ENCODE measurements at places on chromosomes 1 and 21. TPM values are rescaled to one million over a fixed set of nuclear protein-coding genes. Genes with fewer than 3 reads are reported as not detected.

The JTB gene
- 80.7 TPM for total RNA-seq

GRCh38 chr1:84145068-84145467 lies 997 bp downstream of the PRKACB start:
- no peak for DNase-seq

The FLVCR1 gene
- 2.0 TPM for total RNA-seq

GRCh38 chr1:30197639-30198450 lies 525.5 kb downstream of the MATN1 start:
- DNase-seq, result no peak

GRCh38 chr1:41576206-41576605 lies 91.7 kb upstream of the EDN2 start:
- DNase-seq, result no peak

DNA sequence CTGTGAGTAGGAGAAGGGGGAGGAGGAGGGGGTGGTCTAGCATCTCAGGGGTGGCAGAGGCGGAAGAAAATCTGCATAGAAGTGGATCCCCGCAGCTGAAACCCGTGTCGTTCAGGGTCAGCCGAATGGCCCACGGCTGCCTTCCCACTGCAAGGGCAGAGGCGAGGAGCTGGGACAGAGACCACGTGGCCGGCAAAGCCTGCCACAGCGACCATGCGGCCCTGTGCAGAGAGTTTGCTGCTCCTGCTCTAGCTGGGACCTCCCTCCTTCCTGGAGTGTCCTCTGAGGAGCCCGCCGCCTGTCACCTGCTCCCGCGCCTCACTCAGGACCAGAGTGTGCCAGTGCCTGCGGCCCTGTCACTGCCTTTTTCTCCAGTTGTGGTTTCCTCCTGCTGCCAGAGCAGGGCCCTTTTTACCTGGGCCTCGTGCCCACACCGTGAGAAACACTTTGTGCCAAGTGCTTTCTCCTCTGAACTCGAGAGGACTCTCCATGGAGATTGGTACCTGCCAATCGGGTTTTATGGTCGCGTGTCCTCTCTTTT lies 5.4 kb upstream of the TRPM2 start:
- DNase-seq, result no peak

DNA sequence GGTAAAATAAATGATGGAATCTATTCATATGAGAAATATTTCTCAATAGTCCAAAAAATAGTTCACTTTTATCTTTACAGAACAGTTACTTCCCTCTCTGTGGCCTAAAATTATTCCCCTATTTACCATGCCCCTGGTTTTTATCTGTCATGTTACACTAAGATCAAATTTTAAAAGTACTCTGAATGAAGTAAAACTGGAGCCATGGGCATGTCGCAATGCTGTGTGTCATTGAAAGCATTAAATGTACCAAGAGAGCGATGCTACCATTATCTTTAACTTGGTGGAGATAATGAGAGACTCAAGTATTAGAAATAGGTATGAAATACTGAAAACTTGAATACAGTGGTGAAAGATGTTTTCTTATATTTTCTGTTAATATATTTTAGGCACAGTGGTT lies 146.2 kb downstream of the KCNT2 start:
- no peak for DNase-seq

DNA sequence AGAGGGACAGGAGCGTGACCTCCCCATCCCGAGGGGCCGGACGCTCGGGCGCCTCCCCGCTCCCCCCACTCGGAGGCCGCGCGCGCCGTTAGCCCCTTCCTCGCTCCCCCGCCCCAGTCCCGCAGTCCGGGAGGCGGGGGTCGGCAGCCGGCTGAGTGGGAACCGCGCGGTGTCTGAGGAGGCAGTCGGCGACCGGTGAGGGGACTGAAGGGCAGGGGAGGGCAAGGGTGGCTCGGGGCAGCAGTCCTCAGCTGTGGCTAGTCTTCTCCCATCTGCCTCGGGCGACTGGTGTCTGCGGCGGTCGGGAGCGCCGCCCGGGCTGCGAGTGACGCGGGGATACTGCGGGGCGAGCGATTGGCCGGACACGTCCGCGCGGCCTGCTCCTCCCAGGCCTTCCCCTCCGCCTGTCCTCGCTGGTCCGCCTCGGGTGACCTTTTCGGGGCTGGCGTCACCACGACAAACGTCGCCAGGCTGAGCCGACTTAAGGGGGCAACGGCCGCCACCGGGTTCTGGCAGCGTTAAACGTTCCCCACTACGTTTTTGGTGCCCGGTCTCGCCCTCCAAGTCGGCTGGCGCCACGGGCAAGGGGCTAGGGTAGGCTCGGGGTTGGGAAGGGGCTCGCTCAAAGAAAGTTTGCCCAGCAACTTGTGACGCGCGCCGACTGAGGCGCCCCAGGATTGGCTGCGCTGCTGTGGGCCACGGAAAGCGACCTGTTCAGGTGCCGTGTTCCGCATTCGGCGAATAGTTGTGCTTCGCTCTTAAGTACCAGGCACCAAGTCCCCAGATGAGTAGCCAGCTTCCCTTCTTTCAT lies 538 bp downstream of the ZNF672 start:
- DNase-seq, result peak; percentile 96

The AQP10 gene
- 0.27 TPM for total RNA-seq

DNA sequence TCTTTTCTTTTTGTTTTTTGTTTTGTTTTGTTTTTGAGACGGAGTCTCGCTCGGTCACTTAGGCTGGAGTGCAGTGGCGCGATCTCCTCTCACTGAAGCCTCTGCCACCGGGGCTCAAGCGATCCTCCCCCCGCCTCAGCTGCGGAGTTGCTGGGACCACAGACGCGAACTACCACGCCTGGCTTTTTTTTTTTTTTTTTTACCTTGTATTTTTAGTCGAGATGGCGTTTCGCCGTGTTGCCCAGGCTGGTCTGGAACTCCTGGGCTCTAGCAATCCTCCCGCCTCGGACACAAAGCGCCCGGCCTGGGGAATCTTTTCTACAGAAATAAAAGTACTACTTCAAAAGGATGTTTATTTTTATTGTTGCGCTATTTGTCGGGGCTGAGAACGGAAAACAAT lies 1.1 kb upstream of the SETDB1 start:
- DNase-seq, result no peak

The ANGPTL1 gene
- total RNA-seq, result 6.6 TPM

- no peak for DNase-seq
Observed at GRCh38 chr1:175826705-175827104, 83.3 kb upstream of the TNR start.

The NTMT2 gene
- total RNA-seq, result 5.9 TPM

DNA sequence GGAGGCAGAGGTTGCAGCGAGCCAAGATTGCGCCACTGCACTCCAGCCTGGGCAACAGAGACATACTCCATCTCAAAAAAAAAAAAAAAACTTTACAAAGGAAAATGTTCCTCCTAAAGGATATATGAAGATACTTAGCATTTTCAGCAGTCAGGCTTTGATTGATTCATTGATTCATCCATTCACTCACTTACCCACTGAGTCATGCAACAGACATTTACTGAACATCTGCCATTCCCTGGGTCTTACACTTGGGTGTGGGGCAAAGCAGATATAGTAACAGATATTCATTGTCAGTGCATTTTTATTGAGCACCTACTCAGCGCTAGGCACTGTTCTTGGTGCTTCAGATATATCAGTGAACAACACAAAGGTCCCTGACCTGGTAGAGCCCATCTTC lies 5.6 kb upstream of the LACTBL1 start:
- no peak for DNase-seq

The UTS2 gene
- total RNA-seq, result not detected

DNA sequence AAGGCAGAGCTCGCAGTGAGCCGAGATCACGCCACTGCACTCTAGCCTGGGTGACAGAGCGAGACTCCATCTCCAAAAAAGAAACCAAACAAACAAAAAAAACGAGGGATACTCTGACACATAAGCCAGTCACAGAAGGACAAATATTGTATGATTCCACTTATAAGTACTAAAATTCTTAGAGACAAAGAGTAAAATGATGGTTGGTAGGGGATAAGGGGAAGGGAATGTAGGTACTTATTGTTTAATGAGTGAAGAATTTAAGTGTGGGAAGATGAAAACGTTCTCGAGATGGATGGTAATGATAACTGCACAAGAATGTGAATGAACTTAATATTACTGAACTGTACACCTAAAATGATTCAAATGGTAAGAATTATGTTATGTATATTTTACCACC lies 66.7 kb upstream of the GUCA2A start:
- no peak for DNase-seq

DNA sequence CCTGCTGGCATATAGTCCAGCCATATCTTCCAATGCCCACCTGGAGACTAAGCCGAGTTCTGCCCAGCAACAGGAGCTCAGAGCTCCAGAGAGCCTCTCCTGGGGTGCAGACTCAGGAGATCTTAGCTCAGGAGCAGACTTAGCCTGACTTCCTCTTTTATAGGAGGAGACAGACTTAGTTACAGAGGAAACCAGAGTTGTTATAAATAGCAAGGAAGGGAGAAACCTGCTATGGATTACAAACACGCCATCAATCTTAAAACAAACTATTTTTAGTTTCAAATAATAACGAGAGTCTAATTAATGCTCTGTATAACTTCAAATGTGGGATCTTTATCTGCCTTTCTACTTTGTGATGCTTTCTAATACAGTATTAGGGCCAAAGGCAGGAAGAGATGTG lies 3.3 kb upstream of the KIF21B start:
- DNase-seq, result no peak

- DNase-seq, result peak; percentile 78
Observed at GRCh38 chr1:226626577-226626956, 78.0 kb downstream of the STUM start.

The LDLRAD2 gene
- 0.20 TPM for total RNA-seq

DNA sequence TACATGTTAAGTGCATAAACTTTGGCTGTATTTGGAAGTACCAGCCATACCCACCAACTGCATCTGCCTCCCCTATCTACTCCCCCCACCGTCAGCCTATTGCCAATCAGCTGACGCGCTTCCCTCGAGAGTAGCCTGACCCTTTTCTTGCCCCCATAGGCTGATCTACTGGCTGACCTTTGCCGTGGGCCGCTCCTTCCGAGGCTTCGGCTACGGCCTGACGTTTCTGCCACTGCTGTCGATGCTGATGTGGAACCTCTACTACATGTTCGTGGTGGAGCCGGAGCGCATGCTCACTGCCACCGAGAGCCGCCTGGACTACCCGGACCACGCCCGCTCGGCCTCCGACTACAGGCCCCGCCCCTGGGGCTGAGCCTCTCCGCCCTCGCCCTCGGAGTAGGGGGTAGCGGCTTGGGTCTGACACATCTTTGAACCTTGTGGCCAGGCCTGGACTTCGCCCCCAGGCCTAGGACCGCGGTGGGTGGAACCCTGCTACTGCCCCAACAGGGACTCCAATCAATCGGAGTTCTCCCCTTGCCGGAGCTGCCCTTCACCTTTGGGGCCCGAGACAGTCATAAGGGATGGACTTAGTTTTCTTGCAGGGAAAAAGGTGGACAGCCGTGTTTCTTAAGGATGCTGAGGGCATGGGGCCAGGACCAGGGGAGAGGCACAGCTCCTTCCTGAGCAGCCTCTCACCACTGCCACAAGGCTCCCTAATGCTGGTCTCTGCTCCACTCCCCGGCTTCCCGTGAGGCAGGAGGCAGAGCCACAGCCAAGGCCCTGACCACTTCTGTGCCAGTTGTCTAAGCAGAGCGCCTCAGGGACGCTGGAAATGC lies 4.0 kb downstream of the GLMP start:
- DNase-seq, result peak; percentile 94

GRCh38 chr1:89737985-89738510 lies 82.8 kb upstream of the LRRC8D start:
- DNase-seq, result no peak

GRCh38 chr1:205792481-205792881 lies 17.2 kb upstream of the RAB29 start:
- DNase-seq, result no peak

The SOAT1 gene
- total RNA-seq, result 9.7 TPM

The GPX7 gene
- 4.2 TPM for total RNA-seq

The MYOG gene
- not detected for total RNA-seq

GRCh38 chr1:212070720-212071302 lies 35.3 kb downstream of the DTL start:
- no peak for DNase-seq

GRCh38 chr21:44432841-44433790 lies 22.2 kb upstream of the LRRC3 start:
- DNase-seq, result no peak

The SAMSN1 gene
- 1.7 TPM for total RNA-seq

GRCh38 chr21:45248893-45249381 lies 38.8 kb downstream of the POFUT2 start:
- DNase-seq, result no peak

- DNase-seq, result no peak
Observed at GRCh38 chr1:218429301-218429700, 84.2 kb downstream of the TGFB2 start.

- no peak for DNase-seq
Observed at GRCh38 chr1:210647406-210648333, 319.0 kb downstream of the HHAT start.

The HSPG2 gene
- 269 TPM for total RNA-seq

The CYP4B1 gene
- total RNA-seq, result 16.1 TPM

GRCh38 chr1:37274486-37274885 lies 199.9 kb upstream of the ZC3H12A start:
- DNase-seq, result no peak

DNA sequence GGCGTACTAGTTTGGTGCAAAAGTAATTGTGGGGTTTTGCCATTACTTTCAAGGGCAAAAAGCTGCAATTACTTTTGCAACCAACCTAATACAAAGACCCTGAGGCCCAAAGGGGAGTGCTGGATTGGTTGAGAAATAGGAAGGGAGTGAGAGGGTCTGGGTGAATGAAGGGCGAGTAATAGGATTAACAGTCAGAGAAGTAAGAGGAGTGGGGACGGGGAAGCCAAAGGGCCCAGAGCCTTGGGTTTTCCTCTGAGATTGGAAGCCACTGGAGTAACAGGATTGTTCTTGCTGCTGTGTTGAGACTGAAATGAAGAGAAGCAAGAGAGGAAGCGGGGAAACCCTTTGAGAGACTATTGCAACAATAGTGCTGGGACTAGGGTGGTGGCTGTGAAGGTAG lies 19.0 kb upstream of the PRELP start:
- DNase-seq, result no peak

DNA sequence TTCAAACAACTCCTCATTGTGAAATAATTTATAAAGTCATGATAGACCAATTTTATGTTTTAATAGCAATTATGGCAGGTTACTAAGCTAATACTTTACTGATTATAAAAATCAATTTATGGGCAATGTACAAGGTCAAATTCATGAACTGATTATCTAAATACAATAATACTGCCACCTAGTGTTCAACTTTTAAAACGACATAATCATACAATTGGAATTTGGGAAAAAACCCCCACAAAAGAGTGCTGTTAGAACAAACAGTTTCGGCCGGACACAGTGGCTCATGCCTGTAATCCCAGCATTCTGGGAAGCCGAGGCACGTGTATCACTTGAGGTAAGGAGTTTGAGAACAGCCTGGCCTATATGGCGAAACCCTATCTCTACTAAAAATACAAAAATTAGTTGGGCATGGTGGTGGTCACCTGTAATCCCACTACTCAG lies 14.0 kb downstream of the GTF2B start:
- no peak for DNase-seq

The HHIPL2 gene
- total RNA-seq, result not detected

- peak; percentile 99 for DNase-seq
Observed at GRCh38 chr1:26233903-26234643, at the start of gene CEP85. Gene CEP85, plus strand, starts transcription at chr1:26234200. Its CDS starts 5,584 bp downstream, at chr1:26239784.

- no peak for DNase-seq
Observed at GRCh38 chr1:6732942-6733341, 31.3 kb upstream of the DNAJC11 start.
